ENCODE measurements at places on chromosomes 11 and 22. TPM values are rescaled to one million over a fixed set of nuclear protein-coding genes. Genes with fewer than 3 reads are reported as not detected.
A peak's percentile ranks its signal among the peaks of the same experiment; 100 is the strongest.

DNA sequence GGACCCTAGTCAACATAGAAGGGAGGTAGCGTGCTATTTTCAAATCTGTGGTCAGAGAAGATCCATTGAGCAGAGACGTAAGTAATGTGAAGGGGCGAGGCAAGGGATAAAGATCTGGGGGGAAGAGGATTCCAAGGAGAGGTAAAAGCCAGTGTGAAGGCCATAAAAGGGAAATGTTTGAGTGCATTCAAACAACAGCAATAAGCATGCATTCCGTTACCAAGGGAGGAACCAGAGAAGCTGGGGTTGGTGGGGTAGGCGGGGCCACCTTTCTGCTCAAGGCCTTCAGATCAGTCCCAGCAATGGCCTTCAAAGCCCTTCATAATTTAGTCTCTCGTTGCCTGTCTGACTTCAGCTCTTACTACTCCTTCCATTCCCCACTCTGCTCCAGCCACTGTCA is 18.4 kb upstream of the SMPD1 start:
- no peak overlapping the region for H3K4me3 ChIP-seq
- no peak for DNase-seq
- H3K4me1 ChIP-seq, result no peaks in the 10 kb centered on the region

- no peak overlapping the region for H3K27ac ChIP-seq
- H3K4me1 ChIP-seq, result no peaks in the 10 kb centered on the region
- no peak overlapping the region for H3K4me3 ChIP-seq
- no peaks in the 10 kb centered on the region for H3K36me3 ChIP-seq
- H3K27me3 ChIP-seq, result peaks cover 14% of the 10 kb centered on the region
Measured at GRCh38 chr11:45362636-45363035, 76.5 kb upstream of the SYT13 start.

GLYATL1 gene
- total RNA-seq, result 1.6 TPM

SLC22A25 gene
- total RNA-seq, result not detected

GRCh38 chr11:76919887-76920746 is 59.4 kb downstream of the ACER3 start:
- no peak overlapping the region for H3K27ac ChIP-seq
- no peak overlapping the region for H3K4me3 ChIP-seq
- no peaks in the 10 kb centered on the region for H3K36me3 ChIP-seq
- H3K4me1 ChIP-seq, result no peaks in the 10 kb centered on the region

CTSW gene
- 1.5 TPM for total RNA-seq

CCDC73 gene
- total RNA-seq, result not detected

HEPN1 gene
- total RNA-seq, result not detected

ALDH3B2 gene
- total RNA-seq, result not detected

CD59 gene
- total RNA-seq, result 668 TPM

DNA sequence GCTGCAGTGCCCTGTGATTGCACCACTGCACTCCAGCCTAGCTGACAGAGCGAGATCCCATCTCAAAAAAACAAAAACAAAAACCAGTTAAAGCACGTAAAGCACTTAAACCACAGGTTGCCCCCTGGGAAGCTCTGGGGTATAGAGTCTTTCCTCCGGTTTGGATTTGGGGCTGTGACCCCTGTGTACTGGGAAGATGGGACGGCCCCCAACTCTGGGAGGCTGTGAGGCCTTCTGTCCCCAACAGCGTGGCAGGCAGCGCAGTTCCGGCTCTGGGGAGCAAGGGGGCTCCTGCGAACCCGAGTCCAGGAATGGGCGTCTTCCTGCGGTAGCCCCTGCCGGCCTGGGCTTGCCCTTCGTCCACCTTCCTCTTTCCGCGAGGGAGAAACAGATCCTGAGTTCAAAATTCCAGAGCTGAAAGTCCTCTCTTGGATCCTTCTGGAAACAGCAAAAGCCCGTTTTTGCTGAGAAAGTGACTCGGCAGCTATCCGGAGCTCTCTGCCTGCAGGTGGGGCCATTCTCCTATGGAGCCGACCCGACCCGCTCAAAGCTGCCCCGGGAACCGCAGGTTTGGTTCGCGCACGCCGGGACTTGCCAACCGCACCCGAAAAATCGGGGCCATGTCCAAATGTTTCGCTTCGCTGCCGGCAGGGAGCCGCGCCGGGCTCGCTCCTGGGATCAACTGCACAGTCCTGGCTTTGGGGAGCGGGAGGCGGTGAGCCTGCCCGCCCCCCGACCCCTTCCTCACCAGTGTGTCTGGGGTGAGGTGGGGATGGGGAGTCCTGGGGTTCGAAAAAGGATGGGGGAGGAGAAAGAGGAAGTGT is 36.3 kb upstream of the POLA2 start:
- H3K27me3 ChIP-seq, result no peaks in the 10 kb centered on the region
- peak; percentile 67 for DNase-seq
- peaks cover 12% of the 10 kb centered on the region for H3K4me1 ChIP-seq
- H3K4me3 ChIP-seq, result peak overlapping the region; percentile 60
- no peak overlapping the region for H3K27ac ChIP-seq
- H3K36me3 ChIP-seq, result no peaks in the 10 kb centered on the region

DNA sequence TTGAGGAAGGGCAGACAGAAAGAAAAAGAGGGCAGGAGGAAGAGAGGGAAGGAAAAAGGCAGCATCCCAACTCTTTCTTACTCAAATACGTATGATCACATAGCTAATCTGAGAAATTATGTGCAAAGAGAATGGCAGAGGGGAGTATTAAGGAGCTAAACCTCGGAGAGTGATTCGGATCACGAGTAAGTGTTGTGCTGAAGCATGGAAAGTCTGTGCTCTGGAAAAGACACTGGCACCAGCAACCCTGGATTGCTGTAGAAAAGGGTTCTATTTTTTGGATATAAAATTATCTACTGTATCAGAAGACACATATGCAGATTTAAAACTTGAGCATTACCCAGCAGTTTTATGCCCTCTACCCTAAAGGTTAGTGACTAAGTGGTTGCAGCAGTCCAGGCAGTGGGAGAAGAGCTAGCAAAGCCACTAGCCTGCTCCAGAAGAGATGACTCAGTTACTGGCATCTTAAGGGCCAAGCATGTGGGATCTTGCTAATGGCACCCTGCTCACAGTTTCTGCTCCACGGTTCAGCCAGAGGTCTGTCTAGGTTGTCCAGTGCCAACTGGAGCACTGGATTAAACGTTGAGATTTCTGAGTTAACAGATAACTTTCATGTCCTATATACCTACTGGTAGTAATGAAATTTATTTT is 151.7 kb downstream of the SWAP70 start:
- no peaks in the 10 kb centered on the region for H3K27me3 ChIP-seq
- H3K36me3 ChIP-seq, result peaks cover 40% of the 10 kb centered on the region
- no peak overlapping the region for H3K4me3 ChIP-seq
- H3K4me1 ChIP-seq, result peaks cover 10% of the 10 kb centered on the region
- DNase-seq, result no peak

- DNase-seq, result no peak
- H3K4me3 ChIP-seq, result no peak overlapping the region
- H3K27ac ChIP-seq, result no peak overlapping the region
- H3K36me3 ChIP-seq, result no peaks in the 10 kb centered on the region
- H3K4me1 ChIP-seq, result no peaks in the 10 kb centered on the region
Measured at GRCh38 chr22:47233316-47234243, 471.1 kb downstream of the TBC1D22A start.

GRCh38 chr22:41596776-41597634 is 7.4 kb upstream of the PMM1 start:
- H3K27ac ChIP-seq, result no peak overlapping the region
- no peaks in the 10 kb centered on the region for H3K4me1 ChIP-seq
- no peak overlapping the region for H3K4me3 ChIP-seq
- peaks cover 23% of the 10 kb centered on the region for H3K36me3 ChIP-seq

KCNE3 gene
- total RNA-seq, result 2.2 TPM

LRP4 gene
- total RNA-seq, result 14.9 TPM

GRCh38 chr11:118401880-118402590 is 629 bp downstream of the ATP5MG start:
- H3K27ac ChIP-seq, result peak overlapping the region; percentile 95
- peak overlapping the region; percentile 89 for H3K4me3 ChIP-seq
- DNase-seq, result no peak
- H3K4me1 ChIP-seq, result peaks cover 43% of the 10 kb centered on the region
- H3K27me3 ChIP-seq, result no peaks in the 10 kb centered on the region

DNA sequence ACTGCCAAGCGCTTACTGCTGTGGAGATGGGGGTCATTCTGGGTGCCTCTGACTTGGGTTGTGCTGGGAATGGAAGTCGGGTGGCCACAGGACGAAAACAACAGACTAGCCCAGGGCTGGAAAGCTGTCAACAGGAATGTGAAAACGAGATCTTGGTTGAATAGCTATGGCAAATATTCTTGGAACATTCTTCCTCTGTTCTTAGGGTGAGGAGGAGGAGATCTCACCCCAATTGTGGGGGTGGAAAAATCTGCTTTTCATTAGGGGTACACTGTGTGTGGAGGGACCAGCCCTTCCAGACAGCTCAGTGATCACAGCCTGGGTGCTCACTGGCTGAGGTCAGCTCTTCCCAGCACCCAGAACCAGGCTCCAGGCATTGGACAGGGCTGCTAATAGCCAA is 52.0 kb upstream of the PRSS23 start:
- no peaks in the 10 kb centered on the region for H3K36me3 ChIP-seq
- no peak for DNase-seq
- peaks cover 9% of the 10 kb centered on the region for H3K4me1 ChIP-seq
- H3K27me3 ChIP-seq, result no peaks in the 10 kb centered on the region
- H3K27ac ChIP-seq, result no peak overlapping the region
- no peak overlapping the region for H3K4me3 ChIP-seq

DNA sequence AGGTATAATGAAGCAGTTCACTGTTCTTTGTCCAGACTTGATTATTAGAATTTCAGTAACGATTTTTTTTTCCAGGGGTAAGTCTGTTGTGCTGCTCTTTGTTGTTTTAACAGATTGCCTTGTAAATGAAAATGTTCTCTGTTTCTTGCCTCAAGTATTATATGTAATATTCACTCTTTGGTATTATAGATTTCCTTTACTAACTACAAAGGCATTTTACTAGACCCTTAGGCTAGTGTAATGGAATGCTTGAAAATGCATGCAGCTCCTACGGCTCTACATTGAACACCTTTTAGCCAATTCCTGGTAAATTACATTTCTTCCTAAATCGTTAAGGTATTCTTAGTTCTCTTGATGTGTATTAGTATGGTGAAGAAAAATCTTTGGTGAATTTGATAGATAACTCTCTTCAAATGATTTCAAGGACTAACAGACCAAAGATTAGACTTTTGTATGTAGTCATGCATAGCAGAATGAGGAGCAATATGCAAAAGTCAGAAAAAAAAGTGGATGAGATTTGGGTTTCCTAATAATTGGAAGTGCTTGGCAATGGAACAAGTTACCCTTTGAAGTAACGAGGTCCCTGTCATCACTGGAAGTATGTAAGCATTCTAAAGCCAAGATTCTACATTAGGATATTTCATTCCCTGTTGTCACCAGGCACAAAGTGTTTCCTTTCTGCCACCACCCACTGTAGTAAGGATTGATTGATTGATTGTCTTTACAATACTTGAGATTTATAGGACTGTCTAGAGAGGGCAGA is 113.1 kb downstream of the DBX1 start:
- no peak for DNase-seq
- H3K36me3 ChIP-seq, result peaks cover 8% of the 10 kb centered on the region
- peak overlapping the region; percentile 69 for H3K27ac ChIP-seq
- no peaks in the 10 kb centered on the region for H3K27me3 ChIP-seq
- peak overlapping the region; percentile 52 for H3K4me3 ChIP-seq

DNA sequence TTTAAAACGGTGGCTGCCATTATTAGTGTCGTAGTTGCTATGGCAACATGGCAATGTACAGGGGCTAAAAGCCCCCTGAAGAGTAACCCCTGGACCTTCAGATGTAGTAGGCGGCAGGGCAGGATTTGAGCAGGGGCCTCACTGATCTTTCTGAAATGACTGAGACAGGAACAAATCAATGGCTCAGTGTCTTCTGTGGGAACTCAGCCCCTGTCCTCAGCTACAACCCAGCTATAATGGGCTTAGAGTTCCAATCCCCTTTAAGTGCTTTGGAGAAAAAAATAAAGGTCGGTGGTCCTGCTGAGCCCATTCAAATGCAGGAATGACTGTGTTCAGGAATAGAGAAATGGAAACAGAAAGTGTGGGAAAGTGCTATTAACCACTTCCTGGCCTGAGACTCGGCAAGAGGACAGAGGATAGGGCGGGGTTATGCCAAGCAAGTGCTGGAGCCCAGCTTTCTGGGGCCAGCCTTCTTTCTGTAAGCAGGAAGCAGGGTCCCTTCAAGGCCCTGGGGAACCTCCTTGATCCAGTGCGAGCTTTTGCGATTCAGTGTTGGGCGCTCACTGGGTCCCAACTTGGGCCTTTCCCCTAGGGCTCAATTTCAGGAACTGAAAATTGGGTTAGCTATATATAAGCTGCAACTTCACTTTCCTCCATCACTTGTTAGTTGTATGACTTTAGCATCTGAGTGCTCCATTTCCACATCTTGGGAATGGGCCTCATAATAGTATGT is 6.1 kb upstream of the CD82 start:
- H3K36me3 ChIP-seq, result no peaks in the 10 kb centered on the region
- no peak overlapping the region for H3K27ac ChIP-seq
- no peaks in the 10 kb centered on the region for H3K27me3 ChIP-seq
- no peak overlapping the region for H3K4me3 ChIP-seq
- DNase-seq, result no peak

OMP gene
- not detected for total RNA-seq

KCNK4 gene
- not detected for total RNA-seq

HNRNPUL2 gene
- 21.2 TPM for total RNA-seq

POU2AF2 gene
- total RNA-seq, result not detected

GRCh38 chr11:110061296-110061695 is 31.9 kb upstream of the ZC3H12C start:
- no peak overlapping the region for H3K4me3 ChIP-seq
- H3K27me3 ChIP-seq, result no peaks in the 10 kb centered on the region
- H3K36me3 ChIP-seq, result no peaks in the 10 kb centered on the region
- H3K4me1 ChIP-seq, result no peaks in the 10 kb centered on the region

DNA sequence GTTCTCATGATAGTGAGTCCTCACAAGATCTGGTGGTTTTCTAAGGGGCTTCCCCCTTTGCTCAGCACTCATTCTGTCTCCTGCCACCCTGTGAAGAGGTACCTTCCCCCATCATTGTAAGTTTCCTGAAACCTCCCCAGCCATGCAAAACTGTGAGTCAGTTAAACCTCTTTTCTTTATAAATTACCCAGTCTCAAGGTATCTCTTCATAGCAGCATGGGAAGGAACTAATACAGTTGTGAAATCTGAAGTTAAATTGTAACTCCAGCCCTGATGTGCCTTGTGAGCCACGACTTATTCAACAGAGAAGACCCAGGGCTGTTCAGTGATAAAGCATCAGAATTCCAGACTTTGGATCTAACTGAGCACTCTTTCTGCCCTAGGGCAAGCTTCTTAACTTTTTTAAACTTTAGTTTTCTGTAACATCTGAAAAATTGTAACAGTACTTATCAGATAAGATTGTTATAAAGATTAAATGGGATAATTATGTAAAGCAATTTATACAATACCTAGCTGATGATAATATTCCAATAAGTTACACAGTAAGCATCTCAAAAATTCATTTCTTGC is 220.0 kb downstream of the TRPC6 start:
- no peak for DNase-seq
- no peaks in the 10 kb centered on the region for H3K27me3 ChIP-seq
- no peaks in the 10 kb centered on the region for H3K4me1 ChIP-seq
- H3K4me3 ChIP-seq, result no peak overlapping the region
- H3K36me3 ChIP-seq, result no peaks in the 10 kb centered on the region

HTR3B gene
- not detected for total RNA-seq

Measured in heart left ventricle (tissue), 16 donors.